GOT3 (cell line): ENCODE measurements at places on chromosomes 12 and 14.

- no peak for DNase-seq
Observed at GRCh38 chr14:31307618-31308017, 100.0 kb upstream of the HECTD1 start.

DNA sequence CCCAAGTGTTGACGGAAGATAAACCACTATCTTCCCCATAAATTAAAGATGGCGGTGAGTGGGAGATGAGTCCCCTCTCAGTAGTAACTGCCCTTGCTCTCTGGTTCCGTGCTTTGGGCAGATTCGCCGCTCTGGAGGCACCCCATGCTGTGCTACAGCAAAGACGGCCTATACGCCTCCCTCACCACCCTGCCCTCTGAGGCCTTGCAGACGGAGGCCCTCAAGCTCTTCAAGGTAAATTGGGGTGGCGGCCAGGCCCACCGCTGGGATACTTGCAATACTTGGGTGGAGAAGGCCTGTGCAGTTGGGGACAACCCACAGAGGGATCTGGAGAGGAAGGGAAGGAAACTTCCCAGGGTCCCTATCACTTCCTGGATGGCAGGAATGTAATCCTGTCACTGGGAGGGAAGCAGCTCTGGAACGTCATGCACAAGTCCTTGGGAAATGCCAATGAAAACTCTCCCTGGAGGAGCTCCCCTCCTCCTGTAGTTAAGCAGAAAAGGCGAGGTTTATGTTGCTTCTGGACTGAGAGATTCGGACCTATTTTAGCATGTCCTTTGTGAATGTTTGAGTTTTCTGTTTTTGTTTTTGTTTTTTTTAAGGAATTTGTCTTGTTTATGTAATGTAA lies 22.8 kb downstream of the PIGH start:
- no peak for DNase-seq

DNA sequence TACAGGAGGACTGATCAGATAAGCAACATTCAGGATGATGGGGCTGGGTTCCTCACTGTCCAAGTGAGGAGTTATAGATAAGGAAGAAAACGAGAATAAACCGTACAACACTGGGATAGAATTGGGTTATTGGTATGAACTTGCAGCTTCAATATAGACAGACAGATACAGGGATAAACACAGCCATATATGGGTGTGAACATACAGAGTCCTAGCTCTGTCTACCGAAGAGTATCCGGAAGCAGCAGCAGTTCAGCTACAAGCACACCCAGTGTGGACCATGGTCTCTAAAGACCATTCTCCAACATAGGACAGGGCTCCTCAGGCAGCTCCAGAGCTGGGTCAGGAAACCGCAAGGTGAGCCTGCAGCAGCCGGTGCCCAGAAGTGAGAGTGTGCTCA lies 40.8 kb downstream of the CDC42BPB start:
- DNase-seq, result no peak

- DNase-seq, result no peak
Observed at GRCh38 chr14:59591641-59592370, 15.2 kb upstream of the CCDC175 start.

GRCh38 chr14:88181072-88181471 lies 142.0 kb downstream of the KCNK10 start:
- no peak for DNase-seq

GRCh38 chr12:50824914-50825313 lies 17.8 kb upstream of the TMPRSS12 start:
- DNase-seq, result no peak

DNA sequence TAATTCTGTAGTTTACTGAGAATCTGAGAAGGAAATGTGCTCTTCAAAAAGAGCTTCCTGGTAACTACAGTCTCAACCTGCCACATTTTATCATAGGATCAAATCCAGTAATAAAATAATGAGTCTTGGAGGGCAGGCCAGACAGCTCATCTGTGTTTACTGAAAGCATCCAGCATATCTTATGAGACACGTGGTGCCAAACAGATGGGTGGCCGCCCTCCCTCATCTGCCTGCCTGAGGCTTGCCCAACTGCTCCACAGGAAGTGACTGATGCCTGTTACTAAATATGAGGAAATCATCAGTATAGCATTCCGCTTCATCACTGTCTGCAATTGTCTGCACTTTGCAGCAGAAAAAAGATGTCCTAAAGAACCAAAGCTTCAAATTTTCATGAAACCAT lies 13.5 kb downstream of the DHRS7 start:
- DNase-seq, result no peak

DNA sequence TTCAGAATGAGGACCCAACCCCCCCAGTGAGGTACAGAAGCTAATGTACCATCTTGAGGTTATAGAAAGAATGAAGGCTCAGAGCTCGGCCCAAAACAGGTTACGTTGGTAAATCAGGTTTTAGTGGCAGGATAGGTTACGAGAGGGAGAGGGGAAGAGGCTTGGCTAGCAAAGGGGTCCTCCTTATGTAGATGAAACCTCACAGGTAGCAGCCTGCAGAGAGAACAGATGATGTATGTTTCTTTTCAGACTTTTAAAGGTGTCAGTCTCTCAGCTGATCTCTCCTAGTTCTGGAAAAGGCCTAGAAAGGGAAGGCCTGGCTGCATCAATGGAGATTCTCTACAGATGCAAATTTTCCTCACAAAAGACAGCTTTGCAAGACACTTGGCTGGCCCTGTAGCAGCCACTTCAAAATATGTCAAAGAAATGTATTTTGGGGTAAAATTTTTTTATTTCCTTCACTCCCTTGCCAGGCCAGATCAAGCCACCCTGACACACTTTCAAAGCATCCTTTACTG lies 71.7 kb upstream of the CPSF6 start:
- DNase-seq, result no peak

DNA sequence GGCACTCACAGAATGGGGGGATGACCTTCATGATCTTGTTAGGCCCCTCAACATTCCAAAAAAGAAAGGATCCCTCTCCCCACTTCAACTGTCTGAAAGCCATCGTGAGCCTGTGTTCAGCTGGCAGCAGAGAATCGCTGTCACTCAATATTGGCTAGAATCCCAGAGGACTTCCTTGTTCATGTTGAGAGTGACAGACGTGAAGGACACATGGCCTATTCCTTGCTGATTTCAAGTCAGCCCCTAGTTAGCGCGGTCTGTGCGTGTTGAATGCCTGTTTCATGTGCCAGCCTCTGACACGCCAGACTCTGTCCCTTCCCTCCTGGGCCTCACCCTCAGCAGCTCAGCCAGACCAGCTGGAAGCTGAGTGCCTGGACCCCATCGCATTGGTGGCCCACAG lies 43.1 kb downstream of the DNAH10 start:
- no peak for DNase-seq

DNA sequence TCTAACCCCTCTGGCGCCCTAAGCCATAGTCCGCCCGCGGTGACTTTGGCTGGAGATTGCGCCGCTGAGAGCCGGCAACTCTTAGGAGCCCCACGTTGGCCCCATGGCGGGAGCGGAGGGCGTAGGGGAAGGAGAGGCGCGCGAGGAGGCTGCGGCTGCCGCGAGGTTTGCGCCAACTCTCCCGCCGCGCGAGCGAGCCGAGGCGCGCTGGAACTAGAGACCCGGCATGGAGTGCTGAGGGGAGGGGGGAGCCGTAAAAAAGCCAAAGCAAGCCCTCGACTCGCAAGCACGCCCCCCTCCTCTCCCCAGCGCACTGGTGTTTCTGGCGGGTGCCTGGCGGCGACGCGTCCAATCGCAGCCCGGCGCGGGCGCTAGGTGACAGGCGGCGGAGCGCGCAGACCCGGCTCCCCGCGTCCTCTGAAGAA lies at the start of gene SYT10:
TSS of gene SYT10 (minus strand) at position 233 of the 425 bp plus-strand sequence. CDS start 297 bp downstream, outside the sequence.
- no peak for DNase-seq

DNA sequence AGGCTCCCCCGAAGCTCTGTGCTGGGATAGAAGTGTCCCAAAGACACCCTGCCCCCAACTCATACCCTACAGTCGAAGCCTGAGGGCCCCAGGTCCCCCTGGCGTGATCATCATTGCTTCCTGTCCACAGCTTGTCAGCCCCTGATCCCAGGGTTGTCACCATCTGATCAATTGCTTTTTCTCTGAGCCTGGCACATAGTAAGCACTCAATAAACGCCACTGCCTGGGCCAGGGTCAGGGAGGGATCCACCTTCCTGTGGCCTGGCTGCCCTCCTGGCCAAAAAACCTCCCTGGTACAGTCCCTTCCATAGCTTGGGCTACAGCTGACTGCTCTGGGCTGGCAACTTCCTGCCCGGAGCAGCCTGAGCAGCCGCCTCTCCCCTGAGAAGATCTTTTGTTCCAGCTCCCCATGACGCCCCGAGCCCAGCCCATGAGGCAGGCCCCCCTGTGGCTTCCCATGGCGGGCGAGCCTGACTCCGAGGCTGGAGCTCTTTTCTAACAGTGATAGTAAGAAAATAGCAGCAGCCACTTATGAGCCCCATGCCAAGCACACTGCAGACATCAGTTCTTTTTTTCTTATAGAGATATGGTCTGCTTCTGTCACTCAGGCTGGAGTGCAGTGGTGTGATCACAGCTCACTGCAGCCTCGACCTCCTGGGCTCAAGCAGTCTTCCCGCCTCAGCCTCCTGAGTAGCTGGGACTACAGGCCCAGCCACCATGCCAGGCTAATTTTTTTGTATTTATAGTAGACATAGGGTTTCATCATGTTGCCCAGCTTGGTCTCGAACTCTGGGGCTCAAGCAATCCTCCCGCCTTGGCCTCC lies 6.5 kb downstream of the SH2B3 start:
- no peak for DNase-seq

- no peak for DNase-seq
Observed at GRCh38 chr12:2960996-2961616, 1.9 kb downstream of the TEAD4 start.

GRCh38 chr12:76622351-76622750 lies 62.8 kb upstream of the OSBPL8 start:
- no peak for DNase-seq

- no peak for DNase-seq
Observed at GRCh38 chr14:78902010-78902623, 731.9 kb downstream of the NRXN3 start.

DNA sequence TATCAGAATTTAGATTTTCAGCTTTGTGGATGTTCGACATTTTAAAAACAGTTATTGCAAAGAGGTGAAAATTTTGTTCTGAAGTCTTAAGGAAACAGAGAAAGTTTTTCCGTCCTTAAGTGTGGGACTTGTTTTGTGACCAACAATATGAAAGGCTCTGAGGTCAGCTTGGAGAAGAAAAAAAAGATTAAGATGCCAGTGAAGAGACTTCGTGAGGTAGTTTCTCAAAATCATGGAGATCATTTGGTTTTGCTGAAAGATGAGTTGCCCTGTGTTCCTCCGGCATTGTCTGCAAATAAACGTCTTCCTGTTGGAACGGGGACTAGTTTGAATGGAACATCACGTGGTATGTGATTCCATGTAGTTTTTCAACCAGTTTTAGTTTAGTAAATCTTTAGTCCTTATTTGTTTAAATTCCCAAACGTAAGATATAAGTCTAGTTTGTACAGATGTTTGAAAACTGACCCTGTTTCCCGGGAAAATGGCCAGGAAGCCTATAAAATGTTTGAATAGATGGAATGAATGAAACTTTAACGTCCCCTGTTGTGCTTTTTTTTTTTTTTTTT lies 682 bp downstream of the KIAA0586 start:
- no peak for DNase-seq

GRCh38 chr12:88062474-88062873 lies 33.3 kb upstream of the C12orf50 start:
- DNase-seq, result no peak

GRCh38 chr12:74685385-74685784 lies 147.8 kb downstream of the ATXN7L3B start:
- DNase-seq, result no peak

DNA sequence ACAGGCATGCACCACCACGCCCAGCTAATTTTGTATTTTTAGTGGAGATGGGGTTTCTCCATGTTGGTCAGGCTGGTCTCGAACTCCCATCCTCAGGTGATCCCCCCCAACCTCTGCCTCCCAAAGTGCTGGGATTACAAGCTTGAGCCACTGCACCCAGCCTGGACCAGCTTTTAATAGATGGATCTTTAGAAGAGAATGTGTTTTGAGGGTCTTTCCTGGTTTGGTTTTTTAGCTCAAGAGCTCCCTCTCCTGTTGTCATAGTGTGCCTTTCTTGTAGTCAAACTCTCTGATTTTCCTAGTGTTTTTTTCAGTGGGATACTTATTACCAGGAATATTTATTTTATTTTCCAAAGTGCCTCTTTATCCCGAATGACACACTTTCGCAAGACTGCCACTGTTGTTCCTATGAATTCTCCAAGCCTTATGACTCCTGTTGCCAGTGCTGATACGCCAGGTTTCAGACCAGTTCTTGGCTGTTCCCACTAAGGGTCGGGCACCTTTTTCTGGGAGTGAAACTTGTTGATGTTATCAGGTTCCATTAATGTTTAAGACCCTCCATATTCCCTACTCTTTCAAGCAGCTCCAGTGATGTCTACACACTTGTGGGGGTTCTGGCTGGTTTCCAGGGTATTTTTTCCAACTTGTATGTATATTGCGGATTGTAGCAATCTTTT lies 31.5 kb upstream of the LIMA1 start:
- DNase-seq, result no peak

GRCh38 chr12:97672870-97673269 lies 210.3 kb downstream of the RMST start:
- no peak for DNase-seq

DNA sequence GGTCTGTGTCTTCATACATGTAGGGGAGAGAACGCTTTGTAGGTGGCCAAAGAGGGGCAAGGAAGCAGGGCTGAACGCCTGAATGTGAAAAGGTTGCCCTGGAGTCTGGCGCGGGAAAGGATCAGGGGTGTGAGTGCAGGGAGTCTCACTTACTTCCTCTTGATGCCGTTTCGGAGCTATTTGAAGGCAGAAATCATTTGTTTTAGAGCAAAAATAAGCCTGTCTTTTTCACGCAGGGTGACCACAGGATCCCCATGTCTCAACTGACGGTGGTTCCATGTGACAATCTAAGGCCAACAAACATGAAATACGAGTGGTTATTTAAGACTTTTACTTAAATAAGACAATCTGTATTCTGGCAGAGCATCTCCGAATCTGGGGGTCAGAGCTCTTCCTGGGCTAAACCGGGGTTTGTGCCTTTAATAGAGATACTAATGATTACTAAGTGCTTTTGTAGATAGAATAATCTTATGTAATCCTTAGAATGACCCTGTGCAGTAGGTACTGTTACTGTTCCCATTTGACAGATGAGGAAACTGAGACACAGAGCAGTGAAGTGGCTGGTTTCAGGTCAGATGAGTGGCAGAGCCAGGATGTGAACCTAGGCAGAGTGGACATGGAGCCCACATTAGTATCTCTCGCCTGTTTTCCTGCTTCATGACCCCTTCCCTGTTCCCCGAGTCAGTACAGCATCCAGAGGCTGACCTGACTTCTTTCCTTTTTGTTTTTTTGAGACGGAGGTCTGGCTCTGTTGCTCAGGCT lies 1.9 kb downstream of the BRI3BP start:
- no peak for DNase-seq

DNA sequence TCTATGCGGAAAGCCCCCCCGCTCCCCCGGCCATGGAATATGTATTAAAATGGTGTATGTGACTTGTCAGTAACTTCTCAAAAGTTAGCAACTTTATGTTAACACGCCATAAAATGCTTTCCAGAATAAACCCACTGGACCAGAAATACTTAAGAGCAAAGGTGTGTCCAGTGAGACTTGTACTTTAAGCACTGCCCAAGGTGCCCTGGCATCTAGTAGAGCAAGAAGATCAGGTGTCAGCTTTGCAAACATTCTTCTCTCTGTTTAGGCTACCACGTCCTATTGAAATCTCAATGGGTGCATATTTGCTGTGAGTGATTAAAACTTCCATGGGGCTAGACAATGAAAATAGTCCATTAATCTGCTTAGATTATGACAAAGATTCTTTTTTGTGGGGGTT lies 201.2 kb downstream of the ESR2 start:
- DNase-seq, result no peak
